ENCODE measurements at places on chromosomes 6 and 20.

DNA sequence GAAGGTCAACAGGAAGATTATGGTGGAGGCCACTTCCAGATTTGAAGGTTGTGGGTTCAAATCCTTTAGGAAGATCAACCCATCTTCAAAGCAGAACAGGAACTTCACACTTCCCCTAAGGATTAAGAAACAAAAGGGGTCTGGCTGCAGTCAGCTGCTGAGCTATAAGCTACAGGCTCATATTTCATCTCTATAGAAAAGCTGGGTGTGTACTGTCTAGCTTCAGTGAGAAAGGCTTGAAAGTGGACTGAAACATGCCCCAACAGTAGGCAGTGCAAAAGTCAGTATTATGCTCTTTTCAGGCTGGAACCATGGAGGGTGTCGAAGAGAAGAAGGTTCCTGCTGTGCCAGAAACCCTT lies 60.1 kb upstream of the SPDEF start:
- no peak for DNase-seq

DNA sequence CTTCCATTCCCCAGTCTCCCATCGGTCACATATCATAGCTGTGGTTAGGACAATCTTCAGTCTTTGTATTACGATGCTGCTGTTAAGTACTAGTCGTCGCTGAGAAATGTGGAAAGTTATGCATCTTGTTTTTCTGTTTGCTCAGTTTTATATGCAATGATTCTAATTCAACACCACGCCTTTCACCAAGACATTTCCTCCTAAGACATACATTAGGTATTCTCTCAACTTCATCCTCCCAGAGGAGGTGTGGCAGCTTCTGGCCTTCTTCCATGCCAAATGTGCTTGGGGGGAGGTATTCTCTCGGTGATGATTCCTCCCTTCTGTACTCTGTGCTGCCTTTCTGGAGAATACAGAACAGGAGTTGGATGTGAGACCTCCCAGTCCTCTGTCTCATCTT lies 66.1 kb downstream of the B4GALT5 start:
- no peak for DNase-seq

- peak; percentile 61 for DNase-seq
These were observed 4.2 kb downstream of the BRD2 start for GRCh38 chr6:32972353-32973143.

GRCh38 chr20:3697588-3698305 lies 14.7 kb downstream of the SIGLEC1 start:
- DNase-seq = no peak

GRCh38 chr20:50977066-50978021 lies 18.7 kb downstream of the MOCS3 start:
- DNase-seq = no peak

DNA sequence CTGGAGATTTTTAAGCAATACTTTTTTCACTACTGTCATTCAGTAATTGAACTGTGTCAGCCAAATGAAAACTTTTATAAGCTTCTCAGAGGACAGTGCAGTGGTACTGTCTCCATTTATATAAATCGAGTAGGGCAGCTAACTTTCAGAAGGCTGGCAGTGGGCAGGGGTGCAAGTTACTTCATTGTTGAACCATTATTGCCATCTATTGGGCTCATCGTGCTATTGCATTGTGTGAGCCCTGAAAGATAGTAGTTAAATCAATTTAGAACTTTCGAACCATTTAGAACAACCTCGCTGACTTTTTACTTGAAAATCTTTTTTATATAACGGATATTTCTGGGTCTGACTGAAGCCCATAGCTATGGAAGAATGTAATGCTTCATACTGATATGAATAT lies 347.8 kb upstream of the PLCB4 start:
- DNase-seq = no peak

DNA sequence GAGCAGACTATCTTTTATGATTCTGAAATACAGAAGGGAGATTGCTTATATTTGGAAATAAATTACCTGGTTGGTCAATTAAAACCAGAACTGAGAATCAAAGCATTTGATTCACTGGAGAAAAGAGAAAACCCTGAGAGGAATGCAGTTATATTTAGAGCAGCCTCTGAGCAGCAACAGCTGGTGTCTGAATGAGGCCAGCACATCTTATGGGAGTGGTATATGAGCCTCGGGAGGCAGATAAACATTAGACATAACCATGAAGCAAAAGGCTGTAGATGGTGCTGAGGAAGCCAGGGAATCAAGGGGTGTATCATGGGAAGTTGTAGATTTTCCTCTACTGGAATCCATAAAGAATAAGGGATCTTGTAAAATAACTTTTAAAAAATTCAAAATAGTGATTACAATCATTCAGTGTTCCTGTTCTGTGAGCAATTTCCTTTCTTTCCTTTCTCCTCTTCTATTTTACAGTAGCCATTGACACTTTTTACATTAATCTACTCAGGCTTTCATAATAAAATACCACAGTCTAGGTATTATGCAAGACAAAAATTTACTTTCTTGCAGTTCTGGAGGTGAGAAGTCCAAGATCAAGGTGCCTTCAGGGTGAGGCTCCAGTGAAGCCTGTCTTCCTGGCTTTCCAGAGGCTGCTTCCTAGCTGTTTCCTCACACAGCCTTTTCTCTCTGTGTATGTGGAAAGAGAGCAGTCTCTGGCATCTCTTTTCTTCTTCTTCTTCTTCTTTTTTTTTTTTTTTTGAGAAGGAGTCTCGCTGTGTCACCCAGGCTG lies 32.8 kb upstream of the ENPP5 start:
- no peak for DNase-seq

DNA sequence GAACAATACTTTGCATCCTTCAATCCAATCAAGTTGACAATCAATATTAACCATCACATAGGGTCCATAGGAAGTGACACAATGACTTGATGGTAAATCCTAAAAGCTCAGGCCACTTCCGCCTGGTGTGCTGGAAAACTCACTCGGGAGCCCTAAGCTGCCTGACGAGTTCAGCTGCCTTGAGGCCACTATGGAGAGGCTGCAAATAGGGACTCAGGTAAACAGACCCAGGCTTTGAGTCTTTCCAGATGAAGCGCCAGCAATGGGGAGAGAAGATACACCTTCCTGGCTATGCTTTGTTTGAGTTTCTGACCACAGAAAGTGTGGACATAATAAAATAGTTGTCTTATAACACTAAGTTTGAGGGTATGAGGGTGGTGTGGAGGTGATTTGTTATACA lies 112.6 kb downstream of the GPR63 start:
- DNase-seq = no peak

GRCh38 chr20:48747840-48748414 lies 79.9 kb downstream of the PREX1 start:
- DNase-seq = no peak

GRCh38 chr6:170369403-170369802 lies 62.8 kb downstream of the FAM120B start:
- no peak for DNase-seq

GRCh38 chr20:36574366-36575135 lies 1.2 kb downstream of the TGIF2 start:
- peak; percentile 48 for DNase-seq

GRCh38 chr6:33194431-33194979 lies 2.2 kb upstream of the COL11A2 start:
- no peak for DNase-seq
